ENCODE measurements at places on chromosomes 13 and 19. TPM values are rescaled to one million over a fixed set of nuclear protein-coding genes. Genes with fewer than 3 reads are reported as not detected.

The OR7C1 gene
- not detected for polyA plus RNA-seq

The HS6ST3 gene
- not detected for polyA plus RNA-seq

The FFAR3 gene
- polyA plus RNA-seq = not detected

The ZNF888 gene
- 1.7 TPM for polyA plus RNA-seq

DNA sequence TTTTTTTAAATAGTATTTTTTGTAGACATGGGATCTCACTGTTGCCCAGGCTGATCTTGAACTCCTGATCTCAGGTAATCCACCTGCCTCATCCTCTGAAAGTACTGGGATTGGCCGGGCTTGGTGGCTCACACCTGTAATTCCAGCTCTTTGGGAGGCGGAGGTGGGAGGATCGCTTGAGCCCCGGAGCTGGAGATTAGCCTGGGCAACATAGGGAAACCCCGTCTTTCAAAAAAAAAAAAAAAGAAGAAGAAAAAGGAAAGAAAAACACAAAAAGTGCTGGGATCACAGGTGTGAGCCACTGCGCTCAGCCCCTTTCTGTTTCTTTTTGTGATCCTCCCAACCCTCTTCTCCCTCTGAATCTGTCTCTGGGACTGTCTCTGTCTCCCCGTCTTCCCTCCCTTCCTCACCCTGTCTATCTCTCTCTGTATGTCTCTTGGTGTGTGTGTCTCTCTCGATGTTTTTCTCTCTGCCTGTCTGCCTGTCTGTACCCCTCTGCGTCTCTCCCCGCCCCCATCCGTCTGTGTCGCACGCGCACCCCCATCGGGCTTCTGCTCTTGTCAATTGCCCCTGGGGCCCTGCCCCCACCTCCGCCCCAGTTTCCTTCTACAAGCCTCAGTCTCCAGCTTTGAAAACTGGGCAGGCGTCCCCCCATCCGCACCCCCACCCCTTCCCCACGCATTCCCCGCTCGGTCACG is 540 bp upstream of the ZFP36 start:
- peaks cover 57% of the 10 kb centered on the region for H3K4me1 ChIP-seq
- peak overlapping the region; percentile 98 for H3K4me3 ChIP-seq
- H3K36me3 ChIP-seq = no peaks in the 10 kb centered on the region
- no peak for DNase-seq

- no peaks in the 10 kb centered on the region for H3K27me3 ChIP-seq
- no peaks in the 10 kb centered on the region for H3K4me1 ChIP-seq
- DNase-seq = peak; percentile 1
- H3K27ac ChIP-seq = no peak overlapping the region
- H3K4me3 ChIP-seq = no peak overlapping the region
- H3K36me3 ChIP-seq = no peaks in the 10 kb centered on the region
Measured at GRCh38 chr13:68261105-68261504, 1031.0 kb upstream of the PCDH9 start.

DNA sequence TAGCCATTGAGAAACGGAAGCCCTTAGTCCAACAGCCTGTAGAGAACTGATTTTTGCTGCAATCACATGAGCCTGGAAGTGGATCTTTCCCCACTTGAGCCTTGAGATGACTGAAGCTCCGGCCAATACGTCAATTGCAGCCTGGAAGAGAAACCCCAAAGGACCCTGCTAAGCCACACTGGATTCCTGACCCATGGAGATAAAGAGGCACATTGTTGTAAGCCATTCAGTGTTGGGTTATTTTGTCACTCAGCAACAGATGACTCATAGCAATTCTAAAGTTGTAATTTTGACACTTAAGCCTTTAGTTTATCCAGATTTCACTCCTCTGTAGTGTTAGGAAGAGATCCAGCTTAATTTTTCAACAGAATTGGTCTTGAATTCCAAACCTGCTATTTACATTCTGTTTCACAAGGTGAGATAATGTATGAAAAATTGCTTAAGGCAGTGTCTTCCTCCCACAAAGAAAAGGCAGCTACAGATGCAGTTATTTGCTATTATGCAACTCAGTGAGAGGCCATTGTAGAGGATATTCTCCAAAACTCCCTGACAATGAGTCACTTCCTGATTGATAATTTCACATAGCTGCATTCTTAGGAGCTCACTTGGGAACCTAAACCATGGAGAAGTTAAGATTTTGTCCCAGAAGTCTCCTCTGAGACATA is 59.4 kb upstream of the TSHZ3 start:
- no peaks in the 10 kb centered on the region for H3K36me3 ChIP-seq
- DNase-seq = no peak
- H3K27ac ChIP-seq = no peak overlapping the region
- H3K4me3 ChIP-seq = no peak overlapping the region

- H3K4me3 ChIP-seq = no peak overlapping the region
- no peak for DNase-seq
- H3K4me1 ChIP-seq = no peaks in the 10 kb centered on the region
- H3K27me3 ChIP-seq = no peaks in the 10 kb centered on the region
- no peaks in the 10 kb centered on the region for H3K36me3 ChIP-seq
Measured at GRCh38 chr13:105569816-105570215, 965.6 kb downstream of the EFNB2 start.

DNA sequence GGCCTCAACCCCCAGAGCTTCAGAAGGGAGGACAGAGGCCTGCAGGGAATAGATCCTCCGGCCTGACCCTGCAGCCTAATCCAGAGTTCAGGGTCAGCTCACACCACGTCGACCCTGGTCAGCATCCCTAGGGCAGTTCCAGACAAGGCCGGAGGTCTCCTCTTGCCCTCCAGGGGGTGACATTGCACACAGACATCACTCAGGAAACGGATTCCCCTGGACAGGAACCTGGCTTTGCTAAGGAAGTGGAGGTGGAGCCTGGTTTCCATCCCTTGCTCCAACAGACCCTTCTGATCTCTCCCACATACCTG is 969 bp upstream of the CEACAM5 start:
- H3K27me3 ChIP-seq = no peaks in the 10 kb centered on the region
- no peak overlapping the region for H3K27ac ChIP-seq
- no peak for DNase-seq
- H3K36me3 ChIP-seq = no peaks in the 10 kb centered on the region

DNA sequence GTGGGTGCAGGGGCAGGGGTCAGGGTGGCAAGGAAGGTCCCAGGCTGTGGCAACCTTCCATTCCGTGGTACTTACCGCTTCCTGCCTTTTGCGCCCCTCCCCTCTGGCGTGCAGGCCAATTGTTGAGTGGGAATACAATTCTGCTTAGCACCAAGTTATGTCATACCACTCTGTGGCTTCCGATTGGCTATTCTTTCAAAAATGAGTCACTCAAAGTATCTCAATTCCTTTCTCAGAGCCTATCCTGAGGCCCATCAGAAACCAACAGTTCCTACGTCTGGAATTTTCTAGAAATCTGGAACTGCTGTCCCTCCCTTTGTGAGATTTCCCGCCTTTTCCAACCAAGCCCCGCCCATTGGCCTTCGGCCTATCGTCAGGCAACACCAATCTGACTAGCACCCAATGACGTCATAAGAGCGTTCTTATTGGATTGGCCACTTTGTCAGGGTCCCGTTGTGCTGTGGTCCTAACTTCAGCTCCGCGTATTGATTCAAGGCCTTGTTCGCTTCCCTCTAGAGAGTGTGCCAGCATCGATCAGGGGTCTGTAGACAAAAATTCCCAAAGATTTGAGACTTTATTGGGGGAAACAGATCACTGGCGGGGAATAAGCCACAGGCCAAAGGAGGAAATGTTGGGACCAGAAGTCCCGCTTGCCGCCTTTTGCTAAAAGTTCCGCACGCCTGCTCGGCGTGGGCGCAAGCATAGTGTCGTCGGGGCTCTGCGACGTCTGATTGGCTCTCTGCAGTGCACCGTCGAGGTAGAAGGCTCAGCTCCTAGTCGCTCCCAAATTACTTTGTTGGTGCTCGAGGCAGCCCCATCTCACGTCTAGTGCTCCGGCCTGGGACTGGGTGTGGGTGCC is 11.7 kb downstream of the NTN5 start:
- DNase-seq = peak; percentile 66
- H3K36me3 ChIP-seq = no peaks in the 10 kb centered on the region
- no peak overlapping the region for H3K27ac ChIP-seq
- H3K4me1 ChIP-seq = no peaks in the 10 kb centered on the region
- H3K27me3 ChIP-seq = peaks cover 6% of the 10 kb centered on the region

- DNase-seq = peak; percentile 84
- no peaks in the 10 kb centered on the region for H3K27me3 ChIP-seq
- peak overlapping the region; percentile 87 for H3K27ac ChIP-seq
- peak overlapping the region; percentile 68 for H3K4me3 ChIP-seq
- H3K36me3 ChIP-seq = no peaks in the 10 kb centered on the region
Measured at GRCh38 chr19:37931881-37932655, 25.1 kb downstream of the SIPA1L3 start.

- DNase-seq = peak; percentile 19
- peak overlapping the region; percentile 95 for H3K27ac ChIP-seq
- peaks cover 6% of the 10 kb centered on the region for H3K36me3 ChIP-seq
- H3K4me1 ChIP-seq = peaks cover 37% of the 10 kb centered on the region
- H3K27me3 ChIP-seq = no peaks in the 10 kb centered on the region
Measured at GRCh38 chr19:32404933-32405430, 588 bp upstream of the DPY19L3 start.

- peaks cover 2% of the 10 kb centered on the region for H3K27me3 ChIP-seq
- H3K27ac ChIP-seq = no peak overlapping the region
- H3K4me3 ChIP-seq = no peak overlapping the region
- no peaks in the 10 kb centered on the region for H3K4me1 ChIP-seq
Measured at GRCh38 chr13:44837250-44837649, 152.0 kb downstream of the NUFIP1 start.

DNA sequence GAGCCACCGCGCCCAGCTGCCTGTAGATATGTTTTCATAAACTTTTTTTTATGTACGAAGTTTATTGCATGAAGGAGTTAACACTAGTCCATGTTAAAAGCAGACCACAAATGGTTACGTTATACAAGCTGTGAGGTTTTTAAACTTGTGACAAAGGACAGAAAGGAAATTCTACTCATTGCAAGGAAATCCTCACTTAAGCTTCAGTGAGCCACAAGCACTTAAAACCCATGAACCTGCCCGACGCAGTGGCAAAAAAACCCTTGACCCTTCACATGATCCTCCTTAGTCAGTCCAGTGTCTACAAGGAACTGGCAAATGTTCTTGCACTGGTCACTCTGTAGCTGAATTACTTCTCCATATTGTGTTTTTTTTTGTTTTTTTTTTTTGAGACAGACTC is 4.2 kb downstream of the MPND start:
- H3K4me1 ChIP-seq = peaks cover 20% of the 10 kb centered on the region
- no peak for DNase-seq
- H3K4me3 ChIP-seq = no peak overlapping the region
- H3K27me3 ChIP-seq = no peaks in the 10 kb centered on the region
- H3K36me3 ChIP-seq = 0 out of 3 replicates have a peak, but pooled peaks cover 2% of the 10 kb centered on the region

- H3K36me3 ChIP-seq = no peaks in the 10 kb centered on the region
- no peak for DNase-seq
- H3K27me3 ChIP-seq = peaks cover 2% of the 10 kb centered on the region
- H3K4me1 ChIP-seq = no peaks in the 10 kb centered on the region
Measured at GRCh38 chr19:30078381-30078910, 136.4 kb downstream of the URI1 start.

- H3K27ac ChIP-seq = no peak overlapping the region
- H3K4me3 ChIP-seq = no peak overlapping the region
- H3K4me1 ChIP-seq = peaks cover 35% of the 10 kb centered on the region
- no peaks in the 10 kb centered on the region for H3K36me3 ChIP-seq
- DNase-seq = peak; percentile 70
- no peaks in the 10 kb centered on the region for H3K27me3 ChIP-seq
Measured at GRCh38 chr13:74024856-74025255, 109.3 kb downstream of the KLF12 start.

- no peak overlapping the region for H3K27ac ChIP-seq
- H3K4me3 ChIP-seq = no peak overlapping the region
- H3K27me3 ChIP-seq = no peaks in the 10 kb centered on the region
- no peaks in the 10 kb centered on the region for H3K36me3 ChIP-seq
- H3K4me1 ChIP-seq = peaks cover 15% of the 10 kb centered on the region
- DNase-seq = no peak
Measured at GRCh38 chr19:29953352-29954247, 11.6 kb downstream of the URI1 start.

DNA sequence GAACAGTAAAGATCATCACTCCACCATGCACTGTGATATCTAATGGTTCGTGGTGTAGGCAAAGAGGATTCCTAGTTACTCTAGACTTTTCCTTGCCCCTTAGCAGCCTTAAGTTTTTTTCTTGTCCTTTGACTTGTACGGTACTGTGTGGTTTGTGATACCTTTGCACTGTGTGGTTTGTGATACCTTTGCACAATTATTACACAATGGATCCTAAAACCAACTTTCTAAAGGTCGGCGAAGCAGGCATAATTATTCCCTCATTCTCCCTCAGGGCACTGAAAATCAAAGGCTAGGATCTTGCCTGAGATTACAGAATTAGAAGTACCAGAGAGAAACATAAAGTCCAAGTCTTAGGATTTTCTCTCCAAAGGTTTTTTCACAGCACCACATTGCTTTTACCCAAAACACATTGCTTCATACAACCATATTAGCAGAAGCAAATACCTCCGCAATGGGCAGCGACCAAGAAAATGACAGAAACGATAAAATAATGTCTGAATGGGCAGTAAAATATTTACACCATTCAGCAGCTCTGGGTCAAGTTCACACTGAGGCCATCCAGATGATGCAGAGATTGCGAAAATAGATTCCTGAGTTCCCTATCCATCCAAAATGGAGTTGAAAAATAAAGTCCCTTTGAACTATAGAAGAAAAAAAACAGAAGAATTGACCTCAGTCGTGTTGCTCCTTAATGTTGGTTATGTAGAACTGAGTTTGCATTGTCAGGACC is 106.4 kb downstream of the FGF14 start:
- no peak for DNase-seq
- H3K4me1 ChIP-seq = no peaks in the 10 kb centered on the region
- H3K4me3 ChIP-seq = no peak overlapping the region
- no peak overlapping the region for H3K27ac ChIP-seq
- no peaks in the 10 kb centered on the region for H3K27me3 ChIP-seq

DNA sequence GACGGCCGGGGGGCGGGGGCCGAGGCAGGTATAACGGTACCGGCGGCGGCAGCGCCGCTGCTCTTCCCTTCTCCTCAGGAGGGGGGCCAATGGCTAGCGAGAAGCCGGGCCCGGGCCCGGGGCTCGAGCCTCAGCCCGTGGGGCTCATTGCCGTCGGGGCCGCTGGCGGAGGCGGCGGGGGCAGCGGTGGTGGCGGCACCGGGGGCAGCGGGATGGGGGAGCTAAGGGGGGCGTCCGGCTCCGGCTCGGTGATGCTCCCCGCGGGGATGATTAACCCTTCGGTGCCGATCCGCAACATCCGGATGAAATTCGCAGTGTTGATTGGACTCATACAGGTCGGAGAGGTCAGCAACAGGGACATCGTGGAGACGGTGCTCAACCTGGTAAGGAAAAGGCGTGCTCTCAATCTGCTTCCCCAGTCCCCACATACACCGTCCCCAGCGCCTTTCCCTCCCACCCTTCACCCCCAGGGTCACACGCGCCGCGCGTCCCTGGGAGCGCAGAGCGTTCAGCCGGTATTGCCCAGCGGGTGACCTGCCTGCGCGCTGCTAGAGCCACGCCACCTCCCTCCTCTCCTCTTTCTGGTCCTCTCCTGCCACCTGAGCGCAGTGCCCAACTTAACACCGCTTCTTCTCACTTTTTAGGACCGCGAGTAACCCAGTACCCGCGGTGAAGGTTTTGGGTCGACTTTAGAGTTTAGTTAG is 814 bp downstream of the NBEA start:
- no peak for DNase-seq
- H3K36me3 ChIP-seq = no peaks in the 10 kb centered on the region
- no peak overlapping the region for H3K27ac ChIP-seq
- no peaks in the 10 kb centered on the region for H3K27me3 ChIP-seq
- peaks cover 20% of the 10 kb centered on the region for H3K4me1 ChIP-seq

GRCh38 chr13:28659621-28659970 is 666 bp downstream of the POMP start:
- peaks cover 26% of the 10 kb centered on the region for H3K36me3 ChIP-seq
- peak overlapping the region; percentile 91 for H3K4me3 ChIP-seq
- no peak for DNase-seq
- H3K27me3 ChIP-seq = no peaks in the 10 kb centered on the region
